AG09309 (cell line): ENCODE measurements at places on chromosomes 6 and 20.
A peak's percentile ranks its signal among the peaks of the same experiment; 100 is the strongest.

- DNase-seq, result no peak
These were observed 23.5 kb downstream of the TOX2 start for GRCh38 chr20:43938017-43938655.

DNA sequence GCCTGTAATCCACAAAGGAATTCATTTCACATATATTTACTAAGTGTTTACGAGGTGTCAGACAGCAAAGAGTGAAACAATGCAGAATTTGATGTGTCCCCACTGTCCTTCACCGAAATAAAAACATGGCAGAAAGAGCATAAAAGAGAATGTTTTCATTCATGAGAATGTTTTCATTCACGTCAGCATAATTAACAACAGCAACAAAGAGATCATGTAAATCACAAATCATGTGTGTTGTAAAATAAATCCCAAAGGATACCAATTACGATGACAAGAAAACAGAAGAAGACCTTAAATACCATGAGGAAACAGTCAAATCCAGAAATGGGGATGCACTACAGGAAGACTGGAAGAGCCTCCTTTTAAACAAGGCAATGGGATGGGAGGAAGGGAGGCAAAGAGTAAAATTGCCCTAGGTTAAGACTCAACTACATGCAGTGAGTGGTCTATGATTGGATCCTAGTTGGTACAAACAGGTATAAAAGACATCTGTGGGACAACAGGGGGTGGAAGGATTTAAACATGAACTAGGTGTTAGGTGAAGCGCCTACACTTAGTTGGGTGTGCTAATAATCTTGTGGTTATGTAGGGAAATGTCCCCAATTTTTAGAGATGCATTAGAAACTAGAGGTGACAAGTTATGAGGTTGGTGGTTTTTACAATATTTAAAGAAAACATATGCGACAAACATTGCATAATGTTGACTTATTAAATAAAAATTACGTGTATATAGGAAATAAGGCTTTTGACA is 1.5 kb downstream of the ZSCAN31 start:
- no peak for DNase-seq

GRCh38 chr6:91626911-91627310 is 1040.0 kb upstream of the MAP3K7 start:
- DNase-seq, result no peak

DNA sequence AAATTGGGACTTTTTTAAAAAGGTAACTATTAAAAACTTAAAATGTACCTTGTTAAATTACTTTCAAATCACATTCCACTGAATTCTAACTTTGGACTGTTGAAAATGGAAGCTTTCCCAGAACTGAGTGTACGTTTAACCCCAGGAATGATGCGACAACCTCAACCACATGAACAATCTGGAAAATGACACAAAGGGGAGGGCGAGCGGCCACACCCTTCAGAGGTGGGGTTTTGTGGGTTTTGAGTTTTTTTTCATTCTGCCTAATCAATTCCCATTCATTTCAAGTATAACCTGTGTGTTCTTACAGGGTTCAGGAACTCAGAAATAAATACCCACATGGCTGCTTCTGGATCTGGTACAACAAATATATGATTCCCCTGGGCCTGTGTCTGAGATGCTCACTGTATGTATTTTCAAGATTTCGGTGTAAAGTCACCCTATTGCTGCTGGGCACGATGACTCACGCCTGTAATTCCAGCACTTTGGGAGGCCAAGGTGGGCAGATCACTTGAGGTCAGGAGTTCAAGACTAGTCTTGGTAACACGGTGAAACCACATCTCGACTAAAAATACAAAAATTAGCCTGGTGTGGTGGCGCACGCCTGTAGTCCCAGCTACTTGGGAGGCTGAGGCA is 21.6 kb downstream of the CNKSR3 start:
- no peak for DNase-seq

DNA sequence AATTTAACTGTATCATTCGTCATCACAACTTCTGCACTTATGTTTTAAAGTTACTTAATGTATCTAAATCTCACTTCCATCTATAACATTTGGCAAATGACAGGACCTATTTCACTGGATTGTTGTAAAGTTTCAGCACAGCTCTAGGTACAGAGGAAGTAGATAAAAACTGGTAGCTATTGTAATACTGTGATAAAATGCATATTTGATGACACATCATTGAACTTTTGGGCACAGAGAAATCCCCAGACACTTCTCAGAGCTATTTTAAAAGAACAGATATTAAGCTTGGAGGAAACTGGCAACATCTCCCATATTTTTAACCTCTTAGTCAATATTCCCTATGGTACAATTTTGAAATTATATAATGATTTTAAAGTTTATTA is 138.7 kb downstream of the RFPL4B start:
- DNase-seq, result no peak

- peak; percentile 59 for DNase-seq
These were observed 43.2 kb upstream of the PLCB4 start for GRCh38 chr20:9025643-9026042.

DNA sequence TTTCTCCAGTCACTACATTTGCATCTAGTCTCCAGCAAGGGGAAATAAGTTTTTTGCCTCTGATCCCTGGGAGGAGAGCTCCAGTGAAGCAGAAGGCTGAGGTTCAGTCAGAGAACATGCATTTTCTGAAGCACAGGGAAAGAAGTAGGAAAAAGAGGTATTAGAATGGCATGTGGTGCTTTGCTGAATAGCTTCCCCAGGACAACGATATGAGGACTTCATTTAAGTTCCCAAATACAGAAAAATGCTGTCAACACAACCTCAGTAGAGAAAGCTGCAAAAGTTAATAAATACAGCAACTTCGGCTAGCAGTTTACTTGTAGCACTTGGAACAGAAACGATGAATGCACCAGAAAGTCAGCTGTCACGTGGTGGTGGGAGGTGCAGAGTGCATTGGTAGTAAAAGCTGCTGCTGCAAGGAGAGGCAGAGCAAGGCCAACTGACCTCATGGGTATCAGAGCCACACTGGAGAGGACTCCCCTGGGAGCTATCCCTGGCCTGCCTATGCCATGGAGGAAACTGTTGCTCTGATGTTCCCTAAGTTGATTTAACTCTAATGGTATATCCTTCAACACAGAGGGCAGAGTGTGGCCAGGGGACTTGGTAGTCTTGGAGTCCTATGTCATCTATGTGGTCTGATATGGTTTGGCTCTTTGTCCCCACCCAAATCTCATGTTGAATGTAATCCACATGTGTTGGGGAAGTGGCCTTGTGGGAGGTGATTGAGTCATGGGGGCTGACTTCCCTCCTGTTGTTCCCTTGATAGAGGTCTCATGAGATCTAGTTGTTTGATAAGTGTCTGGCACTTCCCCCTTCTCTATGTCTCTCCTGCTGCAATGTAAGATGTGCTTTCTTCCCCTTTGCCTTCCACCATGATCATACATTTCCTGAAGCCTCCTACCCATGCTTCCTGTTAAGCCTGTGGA is 85.9 kb downstream of the ADTRP start:
- no peak for DNase-seq
